Activated CD8-positive, alpha-beta T cell treated with anti-CD3 and anti-CD28 coated beads, Interleukin-2, amount 10 ng/mL, durations not matched to agents 7 days and 5 days (primary cell): ENCODE measurements at places on chromosomes 5 and 9. TPM values are rescaled to one million over a fixed set of nuclear protein-coding genes. Genes with fewer than 3 reads are reported as not detected.

Gene SH3RF2
- total RNA-seq, result not detected

Gene TXNDC8
- total RNA-seq, result not detected

Gene ZNF483
- total RNA-seq, result 2.2 TPM

Gene F12
- 3.2 TPM for total RNA-seq

Gene C9orf153
- total RNA-seq, result 0.42 TPM

Gene PRR16
- not detected for total RNA-seq

Gene CCIN
- 0.32 TPM for total RNA-seq

Gene CAMK2A
- total RNA-seq, result not detected

Gene PCDHB8
- not detected for total RNA-seq

Gene NEK6
- total RNA-seq, result 19.9 TPM

Gene KDM3B
- total RNA-seq, result 55.0 TPM

Gene PARP8
- 80.0 TPM for total RNA-seq

Gene PRRT1B
- total RNA-seq, result not detected

Gene ZFP2
- total RNA-seq, result 0.26 TPM
